NCI-H1092 (cell line): ENCODE measurements at places on chromosomes 16 and 17.

DNA sequence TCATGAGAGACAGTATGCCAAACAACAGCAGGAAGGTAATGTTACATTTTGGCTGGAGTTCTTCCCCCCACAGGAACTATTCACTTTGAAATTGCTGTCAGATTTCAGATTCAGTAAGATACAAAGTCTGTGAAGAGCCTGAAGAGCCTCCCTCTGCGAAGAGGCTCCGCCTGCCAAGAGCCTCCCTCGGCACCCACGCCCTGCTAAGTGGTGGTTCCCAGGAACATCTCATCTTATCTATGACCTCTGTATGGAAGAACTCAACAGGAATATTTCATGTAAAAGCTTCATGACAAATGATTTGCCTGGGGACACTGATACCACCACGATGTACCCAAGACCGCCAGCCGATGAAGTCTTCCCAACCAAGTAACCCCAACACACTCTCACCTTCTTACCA lies 3.2 kb downstream of the ZC3H7A start:
- no peak for DNase-seq

DNA sequence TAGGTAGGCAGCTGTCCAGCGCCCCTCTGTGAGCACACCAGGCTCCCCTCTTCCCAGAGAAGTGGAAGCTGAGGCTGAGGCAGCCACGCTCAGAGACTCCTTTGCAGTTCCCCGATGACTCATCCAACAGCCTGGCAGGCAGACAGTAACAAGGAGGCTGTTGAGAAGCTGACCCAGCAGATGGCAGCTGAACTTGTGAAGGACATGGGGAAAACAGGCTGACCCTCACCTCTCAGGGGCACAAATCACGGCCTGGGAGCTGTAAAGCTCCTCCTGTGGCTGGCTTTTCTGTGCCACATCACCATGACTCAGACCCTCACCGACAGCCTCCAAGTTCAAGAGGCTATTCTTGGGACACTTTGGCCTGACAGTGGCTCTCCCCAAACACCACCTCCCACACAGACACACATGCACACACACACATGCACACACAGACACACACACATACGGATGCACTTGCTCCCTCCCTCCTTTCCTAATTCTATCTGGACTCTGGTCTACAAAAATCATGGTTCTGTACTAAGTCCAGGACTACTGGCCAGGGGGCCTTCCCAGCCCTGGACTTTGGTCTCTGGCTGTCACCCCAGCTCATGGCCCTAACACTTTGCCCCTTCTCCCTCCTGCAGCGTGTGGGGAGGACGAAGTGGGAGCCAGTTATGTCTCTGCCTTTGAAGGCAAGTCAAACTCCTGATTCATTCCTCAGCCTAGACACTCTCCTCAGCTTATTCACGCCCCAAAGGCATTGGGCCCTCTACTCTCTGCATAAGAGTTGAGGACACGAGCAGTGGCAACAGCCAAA lies 23.2 kb downstream of the MAP3K14 start:
- no peak for DNase-seq

DNA sequence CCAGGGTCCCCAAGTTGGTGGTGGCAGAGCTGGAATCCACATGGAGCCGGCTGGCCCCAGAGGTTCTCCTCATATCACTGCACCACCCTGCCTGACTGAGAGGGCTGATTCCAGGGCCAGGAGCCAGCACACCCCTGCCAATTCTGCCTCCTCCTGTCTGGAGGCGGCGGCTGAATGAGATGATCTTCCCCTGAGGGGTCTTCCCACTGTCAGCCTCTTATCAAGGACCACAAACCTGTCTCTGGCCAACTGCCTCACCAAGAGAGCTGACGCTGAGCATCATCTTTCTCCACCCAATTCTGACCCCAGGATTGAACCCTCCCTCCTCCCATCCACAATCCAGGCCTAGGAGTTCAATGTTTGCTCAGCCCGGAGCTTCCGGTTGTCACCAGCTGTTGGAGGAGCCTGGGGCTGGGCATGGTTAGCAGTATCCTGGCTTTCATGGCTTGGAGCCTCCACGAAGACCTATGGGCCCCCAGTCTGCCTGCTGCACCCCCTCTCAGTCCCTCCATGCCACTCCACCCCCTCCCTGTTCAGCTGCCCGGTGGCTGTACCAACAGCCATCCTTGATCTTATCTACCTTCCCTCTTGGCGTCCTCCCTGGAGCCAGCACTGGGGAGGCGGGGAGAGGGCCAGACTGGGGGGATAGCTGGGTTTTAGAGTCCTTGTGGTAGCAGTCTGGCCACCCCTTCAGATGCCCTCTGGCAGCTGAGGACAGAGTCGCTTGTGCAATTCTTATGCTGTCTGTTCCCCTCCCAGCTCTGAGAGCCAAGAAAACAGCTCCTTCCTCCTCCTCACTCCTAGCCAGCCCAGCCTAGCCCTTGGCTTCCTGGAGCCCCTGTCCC lies 25.6 kb downstream of the ABCC3 start:
- DNase-seq = peak; percentile 30

DNA sequence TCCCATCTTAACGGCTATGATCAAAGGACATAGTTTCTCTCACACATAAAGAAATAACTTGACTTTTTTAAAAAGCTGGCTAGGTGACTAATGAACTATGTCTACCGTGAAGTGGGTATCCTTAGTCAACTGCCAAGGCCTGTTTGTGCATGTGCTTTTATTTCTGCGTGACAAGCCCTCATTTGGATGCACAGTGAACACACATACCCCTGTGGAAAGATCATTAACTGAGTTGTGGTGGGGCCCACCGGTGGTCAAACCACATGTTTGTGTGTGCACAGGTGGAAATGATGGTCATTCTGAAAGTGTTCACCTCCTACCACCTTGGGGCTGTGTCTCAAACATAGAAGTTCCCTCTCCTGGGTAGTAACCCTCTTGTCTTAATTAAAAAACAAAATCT lies 256.1 kb upstream of the SALL1 start:
- DNase-seq = no peak

DNA sequence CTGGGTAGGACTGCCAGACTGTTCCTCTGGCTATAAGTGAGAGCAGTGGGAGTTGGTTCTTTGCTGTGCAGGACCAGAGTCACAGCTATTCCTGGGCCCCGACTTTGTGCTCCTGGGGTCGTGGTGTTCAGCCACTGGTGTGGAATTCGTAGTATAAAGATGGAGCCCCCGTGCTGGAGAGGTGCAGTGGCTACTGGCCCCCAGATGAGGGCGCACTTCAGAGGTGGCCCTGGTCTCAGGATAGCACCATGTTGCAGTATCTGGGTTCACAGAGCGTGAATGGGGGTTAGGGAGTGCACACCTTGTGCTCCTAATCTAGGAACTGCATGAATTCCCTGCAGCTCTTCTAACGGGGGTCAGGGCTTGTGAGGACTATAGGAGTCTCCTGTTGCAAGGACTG lies 21.1 kb downstream of the TANC2 start:
- no peak for DNase-seq

DNA sequence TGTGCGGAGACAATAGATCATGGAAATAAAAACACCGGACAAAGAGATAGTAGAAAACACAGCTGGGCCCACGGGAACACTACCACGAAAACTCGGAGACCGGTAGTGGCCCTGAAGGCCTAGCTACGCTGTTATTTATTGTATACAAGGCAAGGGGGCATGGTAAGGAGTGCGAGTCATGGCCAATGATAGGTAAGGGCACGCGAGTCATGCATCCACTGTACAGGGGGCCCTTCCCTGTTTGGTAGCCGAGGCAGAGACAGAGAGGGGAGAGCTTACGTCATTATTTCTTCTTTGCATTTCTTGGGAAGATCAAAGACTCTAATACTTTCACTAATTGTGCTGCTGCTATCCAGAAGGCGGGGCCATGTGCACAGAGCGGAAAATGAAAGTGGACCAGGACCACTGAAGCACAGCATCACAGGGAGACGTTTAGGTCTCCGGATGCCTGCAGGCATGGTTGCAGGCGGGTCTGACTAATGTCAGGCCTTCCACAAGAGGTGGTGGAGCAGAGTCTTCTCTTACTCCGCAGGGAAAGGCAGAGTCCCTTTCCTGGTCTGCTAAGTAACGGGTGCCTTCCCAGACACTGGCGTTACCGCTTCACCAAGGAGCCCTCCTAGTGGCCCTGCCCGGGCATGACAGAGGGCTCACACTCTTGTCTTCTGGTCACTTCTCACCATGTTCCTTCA lies 74.4 kb upstream of the ARL4D start:
- DNase-seq = no peak

DNA sequence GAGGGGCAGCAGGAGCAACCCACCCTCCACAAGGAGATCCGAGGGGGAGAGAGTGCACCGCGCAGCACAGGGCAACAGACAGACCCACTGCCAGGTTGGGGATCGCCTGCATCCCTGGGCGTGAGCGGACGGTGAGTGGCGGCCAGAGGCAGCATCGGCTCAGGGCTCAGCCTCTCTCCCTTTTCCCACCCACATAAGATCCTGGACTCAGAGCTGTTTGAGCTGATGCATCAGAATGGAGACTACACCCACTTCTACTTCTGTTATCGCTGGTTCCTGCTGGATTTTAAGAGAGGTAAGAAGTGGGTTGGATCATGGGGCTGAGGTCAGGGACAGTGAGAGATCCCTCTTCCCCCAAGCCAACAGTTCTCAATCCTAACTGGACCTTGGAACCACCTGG lies 23.2 kb downstream of the MNT start:
- DNase-seq = no peak

DNA sequence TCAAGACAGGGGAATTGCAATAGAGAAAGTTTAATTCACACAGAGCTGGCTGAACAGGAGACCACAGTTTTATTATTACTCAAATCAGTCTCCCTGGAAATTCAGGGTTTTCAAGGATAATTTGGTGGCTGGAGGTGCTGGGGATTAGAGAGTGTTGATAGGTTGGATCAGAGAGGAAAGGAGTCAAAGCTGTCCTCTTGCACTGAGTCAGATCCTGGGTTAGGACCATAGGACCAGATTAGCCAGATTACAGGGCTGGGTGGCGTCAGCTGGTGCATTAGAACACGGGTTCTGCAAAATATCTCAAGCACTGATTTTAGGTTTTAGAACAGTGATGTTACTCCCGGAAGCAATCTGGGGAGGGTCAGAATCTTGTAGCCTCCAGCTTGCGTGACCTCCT lies 1.8 kb upstream of the NSMCE1 start:
- no peak for DNase-seq

GRCh38 chr17:82388922-82389283 lies 17.3 kb downstream of the UTS2R start:
- DNase-seq = no peak

GRCh38 chr16:9296271-9296590 lies 204.8 kb downstream of the HAPSTR1 start:
- no peak for DNase-seq
